ENCODE measurements at places on chromosomes 1 and 21. TPM values are rescaled to one million over a fixed set of nuclear protein-coding genes. Genes with fewer than 3 reads are reported as not detected.

GRCh38 chr1:205809942-205810345 is 3.1 kb downstream of the SLC41A1 start:
- H3K4me1 ChIP-seq, result peaks cover 3% of the 10 kb centered on the region
- no peak overlapping the region for H3K4me3 ChIP-seq

DNA sequence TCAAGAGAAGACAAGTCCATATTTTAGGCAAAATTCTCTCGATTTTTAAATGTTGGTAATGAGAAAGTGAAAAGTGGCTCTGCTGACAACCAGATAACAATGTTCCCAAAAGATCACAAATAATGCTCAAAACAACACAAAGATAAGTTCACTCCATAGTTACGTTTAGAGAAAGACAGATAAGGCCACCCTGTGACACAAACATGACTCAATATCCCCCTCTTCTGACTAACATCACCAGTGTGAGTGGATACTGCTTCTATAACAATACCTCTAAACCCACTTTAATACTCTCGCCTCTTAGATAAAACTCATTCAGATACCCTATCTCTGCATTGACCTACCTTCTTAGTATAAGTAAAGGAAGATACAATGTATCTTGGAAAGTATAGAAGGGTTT is 51.2 kb upstream of the RGS7 start:
- no peak for DNase-seq
- no peak overlapping the region for H3K27ac ChIP-seq
- no peaks in the 10 kb centered on the region for H3K27me3 ChIP-seq
- H3K4me1 ChIP-seq, result no peaks in the 10 kb centered on the region
- no peaks in the 10 kb centered on the region for H3K36me3 ChIP-seq

DNA sequence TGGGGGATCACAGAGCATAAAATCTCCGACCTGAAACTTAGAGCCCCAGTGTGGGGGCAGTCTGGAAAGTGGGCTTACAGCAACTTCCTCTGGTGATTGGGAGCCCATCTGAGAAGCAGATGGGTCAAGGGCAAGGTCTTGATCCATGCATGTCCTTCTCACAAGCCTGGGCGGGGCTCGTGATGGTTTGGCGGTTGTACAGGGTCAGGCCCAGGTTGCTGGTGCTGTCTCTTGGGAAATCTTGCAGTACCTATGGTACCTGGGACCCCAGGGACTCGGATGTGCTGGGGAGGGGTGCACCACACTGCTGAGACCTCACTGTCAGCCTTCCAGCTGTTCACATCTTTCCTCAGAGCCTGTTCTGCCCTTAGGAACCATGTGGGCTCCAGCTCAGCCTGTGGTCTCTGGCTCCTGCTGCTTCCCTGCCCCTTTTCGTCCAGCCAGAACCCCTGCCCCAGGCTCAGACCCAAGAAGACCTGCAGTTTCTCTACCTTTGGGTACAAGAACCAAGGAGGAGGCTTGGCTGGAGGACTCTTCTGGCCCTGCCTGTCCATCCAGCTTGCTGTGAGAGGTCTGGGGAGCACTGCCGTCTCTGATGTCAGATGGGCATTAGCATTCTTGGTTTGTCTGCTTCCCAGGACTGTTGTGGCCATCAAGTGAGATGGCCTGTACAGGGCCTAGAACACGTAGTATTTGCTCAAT is 24.5 kb downstream of the WNT4 start:
- H3K4me3 ChIP-seq, result no peak overlapping the region
- peaks cover 20% of the 10 kb centered on the region for H3K4me1 ChIP-seq
- no peak for DNase-seq
- H3K36me3 ChIP-seq, result no peaks in the 10 kb centered on the region
- H3K27ac ChIP-seq, result no peak overlapping the region

GRCh38 chr21:32844653-32845436 is 73.3 kb upstream of the PAXBP1 start:
- peaks cover 7% of the 10 kb centered on the region for H3K27me3 ChIP-seq
- 0 out of 2 replicates have a peak, but pooled peaks cover 3% of the 10 kb centered on the region for H3K4me1 ChIP-seq
- DNase-seq, result peak; percentile 22
- no peaks in the 10 kb centered on the region for H3K36me3 ChIP-seq
- no peak overlapping the region for H3K27ac ChIP-seq

- H3K36me3 ChIP-seq, result no peaks in the 10 kb centered on the region
- H3K4me1 ChIP-seq, result no peaks in the 10 kb centered on the region
- H3K4me3 ChIP-seq, result no peak overlapping the region
- peaks cover 11% of the 10 kb centered on the region for H3K27me3 ChIP-seq
- DNase-seq, result no peak
These were observed 102.7 kb upstream of the C1orf174 start for GRCh38 chr1:4002741-4003140.

- H3K27me3 ChIP-seq, result no peaks in the 10 kb centered on the region
- no peaks in the 10 kb centered on the region for H3K4me1 ChIP-seq
- no peak overlapping the region for H3K4me3 ChIP-seq
- no peak overlapping the region for H3K27ac ChIP-seq
- no peak for DNase-seq
These were observed 246.7 kb upstream of the NFIA start for GRCh38 chr1:60835649-60836048.

DNA sequence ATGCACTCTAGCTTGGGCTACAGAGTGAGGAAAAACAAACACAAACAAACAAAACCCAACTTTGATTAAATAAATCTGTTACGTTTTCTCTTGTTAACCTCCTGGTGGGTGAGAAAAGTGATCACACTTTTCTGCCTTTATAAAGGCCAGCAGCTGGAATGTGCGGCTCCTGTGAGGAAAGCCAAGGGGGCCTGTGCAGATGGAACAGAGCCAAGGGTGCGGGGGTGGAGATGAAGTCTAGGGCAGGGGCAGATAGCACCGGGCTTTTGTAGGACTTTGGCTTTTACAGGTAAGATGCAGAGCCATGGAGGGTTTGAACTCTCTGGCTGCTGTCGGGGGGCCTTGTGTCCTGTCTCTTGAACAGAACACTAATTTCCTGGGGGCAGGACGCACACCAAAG is 40.7 kb upstream of the GPR37L1 start:
- no peaks in the 10 kb centered on the region for H3K36me3 ChIP-seq
- H3K4me3 ChIP-seq, result no peak overlapping the region
- H3K27ac ChIP-seq, result no peak overlapping the region
- H3K27me3 ChIP-seq, result no peaks in the 10 kb centered on the region
- no peak for DNase-seq

DNA sequence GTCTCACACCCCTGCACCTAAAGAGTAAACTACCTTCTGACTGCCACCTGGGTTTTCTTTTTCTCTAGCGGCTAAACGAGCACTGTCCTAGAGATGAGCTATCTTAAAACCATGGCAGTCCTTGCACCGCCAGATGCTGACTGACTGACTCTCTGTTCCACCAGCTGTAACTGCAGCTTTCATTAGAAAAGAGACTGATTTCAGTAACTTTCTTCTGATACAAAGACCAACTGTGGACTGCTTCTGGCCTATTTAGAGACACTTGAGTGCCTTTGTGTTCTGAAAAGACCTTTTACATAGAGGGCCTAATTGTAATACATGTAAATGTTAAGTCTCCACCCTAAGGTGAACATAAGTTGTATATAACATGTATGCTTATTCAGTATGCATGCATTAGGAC is 152.5 kb downstream of the DISC1 start:
- no peak overlapping the region for H3K27ac ChIP-seq
- no peak for DNase-seq
- H3K36me3 ChIP-seq, result no peaks in the 10 kb centered on the region
- H3K27me3 ChIP-seq, result no peaks in the 10 kb centered on the region
- no peak overlapping the region for H3K4me3 ChIP-seq
- H3K4me1 ChIP-seq, result no peaks in the 10 kb centered on the region

DNA sequence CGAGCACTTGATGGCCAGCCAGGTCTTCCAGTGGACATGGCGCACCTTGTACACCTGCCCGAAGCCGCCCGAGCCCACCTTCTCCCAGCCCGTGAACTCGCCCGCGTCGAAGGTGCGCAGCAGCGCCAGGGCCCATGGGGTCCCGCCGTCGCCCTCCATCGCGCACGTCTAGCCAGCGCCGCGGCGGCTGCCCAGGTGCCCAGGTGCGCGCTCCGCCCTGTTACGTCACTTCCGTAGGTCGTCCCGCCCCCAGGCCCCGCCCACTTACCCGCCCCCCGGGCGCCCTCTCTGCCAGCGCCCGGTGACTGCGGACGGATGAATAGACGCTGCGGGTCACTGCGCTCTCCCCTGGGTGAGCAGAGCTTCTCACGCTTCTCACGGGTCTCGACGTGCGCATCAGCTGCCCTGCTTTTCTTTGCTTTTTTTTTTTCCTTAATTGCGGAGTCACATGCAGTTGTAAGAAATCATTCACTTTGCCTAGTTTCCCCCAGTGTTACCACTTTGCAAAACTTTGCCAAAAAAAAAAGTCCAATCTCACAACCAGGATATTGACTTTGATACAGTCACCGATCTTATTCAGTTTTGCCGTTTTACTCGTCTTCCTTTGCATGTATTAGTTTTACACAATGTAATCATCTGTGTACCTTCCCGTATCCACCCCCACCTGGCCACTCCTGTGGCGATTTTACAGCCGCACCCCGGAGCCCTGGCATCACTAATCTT is at the start of gene RIPK4:
Gene RIPK4 (minus strand): TSS at position 170 of the 723 bp plus-strand sequence. CDS start 11 bp downstream, at position 159.
- H3K4me3 ChIP-seq, result no peak within 1 kb of the TSS
- no peak within 1 kb of the TSS for H3K27ac ChIP-seq
- DNase-seq, result no peak
- H3K36me3 ChIP-seq, result no peaks in the 10 kb centered on the region
- H3K27me3 ChIP-seq, result peaks cover 22% of the 10 kb centered on the region
- no peaks in the 10 kb centered on the region for H3K4me1 ChIP-seq

GRCh38 chr1:13687151-13687715 is 12.8 kb upstream of the PRDM2 start:
- H3K4me3 ChIP-seq, result no peak overlapping the region
- no peak for DNase-seq
- no peak overlapping the region for H3K27ac ChIP-seq
- H3K27me3 ChIP-seq, result no peaks in the 10 kb centered on the region
- H3K36me3 ChIP-seq, result no peaks in the 10 kb centered on the region

GRCh38 chr1:41726899-41727748 is 191.6 kb downstream of the HIVEP3 start:
- no peaks in the 10 kb centered on the region for H3K27me3 ChIP-seq
- peaks cover 24% of the 10 kb centered on the region for H3K4me1 ChIP-seq
- H3K27ac ChIP-seq, result no peak overlapping the region
- H3K4me3 ChIP-seq, result no peak overlapping the region
- H3K36me3 ChIP-seq, result no peaks in the 10 kb centered on the region

- no peak overlapping the region for H3K4me3 ChIP-seq
- no peak overlapping the region for H3K27ac ChIP-seq
- no peaks in the 10 kb centered on the region for H3K4me1 ChIP-seq
- DNase-seq, result no peak
- H3K27me3 ChIP-seq, result no peaks in the 10 kb centered on the region
These were observed 14.8 kb downstream of the CTSK start for GRCh38 chr1:150793221-150793620.

DNA sequence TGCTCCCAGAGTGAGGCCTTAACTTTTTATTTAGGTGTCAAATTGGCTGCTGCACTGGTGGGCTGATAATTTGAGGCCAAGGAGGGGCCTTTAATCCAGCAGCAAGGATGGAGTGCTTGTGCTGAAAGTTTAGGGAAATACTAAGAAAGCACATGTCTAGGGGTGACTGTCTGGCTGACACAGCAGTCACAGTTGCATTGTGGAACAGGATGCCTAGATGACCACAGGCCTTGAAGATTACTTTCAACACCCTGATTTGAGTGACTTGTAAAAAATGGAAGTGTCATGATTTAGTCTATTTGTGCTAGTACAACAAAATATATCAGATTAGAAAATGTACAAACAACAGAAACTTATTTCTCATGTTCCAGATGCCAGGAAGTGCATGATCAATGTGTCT is 57.7 kb downstream of the ZNF697 start:
- DNase-seq, result no peak
- H3K36me3 ChIP-seq, result no peaks in the 10 kb centered on the region
- no peak overlapping the region for H3K4me3 ChIP-seq
- no peaks in the 10 kb centered on the region for H3K27me3 ChIP-seq
- H3K27ac ChIP-seq, result no peak overlapping the region

DNA sequence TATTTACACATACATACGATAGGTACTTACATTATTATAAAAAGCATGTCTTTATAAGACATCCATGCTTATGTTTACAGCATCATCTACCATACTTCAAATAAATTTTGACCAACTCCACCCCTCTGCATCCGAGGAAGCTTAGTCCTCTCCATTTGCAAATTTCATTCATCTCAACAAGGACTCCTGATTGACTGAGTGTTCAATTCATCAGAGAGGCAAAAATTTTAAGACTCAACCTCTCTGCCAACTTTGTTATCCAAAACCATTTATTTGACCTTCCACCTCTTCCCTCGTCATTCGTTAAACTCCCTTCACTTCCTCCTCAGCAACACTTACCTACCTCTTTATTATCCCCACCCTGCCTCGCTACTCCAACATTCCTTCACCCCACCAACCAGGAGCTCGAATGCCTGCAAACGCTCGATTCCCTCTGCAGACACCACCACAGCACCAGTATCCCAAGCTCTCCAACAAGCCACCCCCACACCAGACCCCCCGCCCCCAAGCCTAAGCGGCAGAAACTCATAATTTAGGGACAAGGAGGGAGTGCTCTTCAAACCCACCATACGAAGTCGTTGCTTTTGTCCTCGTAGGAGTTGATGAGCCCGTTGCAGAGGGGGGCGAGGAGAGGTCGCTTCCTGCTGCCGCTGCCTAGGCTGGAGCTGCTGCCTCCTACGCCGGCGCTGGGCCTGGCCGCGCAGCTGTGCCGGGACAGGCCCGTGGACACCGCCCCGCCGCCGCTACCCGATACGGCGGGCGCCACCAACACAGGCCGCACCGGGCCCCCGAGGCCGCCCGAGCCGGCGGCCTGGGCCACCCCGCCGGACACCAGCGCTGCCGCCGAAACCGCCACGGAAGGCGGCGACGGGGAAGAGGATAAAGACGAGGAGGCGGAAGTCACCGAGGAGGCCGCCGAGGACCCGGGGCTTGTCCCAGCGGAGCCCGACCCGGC is 803 bp downstream of the COP1 start:
- H3K4me3 ChIP-seq, result peak overlapping the region; percentile 71
- H3K27me3 ChIP-seq, result no peaks in the 10 kb centered on the region
- no peaks in the 10 kb centered on the region for H3K36me3 ChIP-seq
- no peaks in the 10 kb centered on the region for H3K4me1 ChIP-seq
- peak; percentile 51 for DNase-seq
- H3K27ac ChIP-seq, result peak overlapping the region; percentile 82

DNA sequence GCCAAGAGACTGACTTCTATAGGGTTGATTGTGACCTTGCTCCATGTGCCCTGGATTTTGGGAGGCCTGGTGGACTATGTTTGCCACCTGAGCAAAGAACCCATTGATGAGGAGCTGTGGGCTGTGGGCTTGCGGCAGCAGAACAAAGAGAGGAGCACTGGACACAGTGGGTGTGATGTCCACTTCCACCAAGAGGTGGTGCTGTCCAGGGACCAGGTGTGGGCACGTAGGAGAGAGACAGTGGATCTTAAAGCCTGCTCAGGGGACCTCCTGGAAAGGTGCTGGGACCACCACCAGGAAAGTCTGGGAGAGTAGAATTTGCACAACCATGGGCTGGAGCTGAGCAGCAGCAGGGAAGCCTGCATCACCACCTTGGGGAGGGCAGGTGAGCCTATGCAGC is 106.7 kb upstream of the ETS2 start:
- H3K27ac ChIP-seq, result no peak overlapping the region
- H3K4me1 ChIP-seq, result no peaks in the 10 kb centered on the region
- no peaks in the 10 kb centered on the region for H3K36me3 ChIP-seq
- no peak overlapping the region for H3K4me3 ChIP-seq

GRCh38 chr1:114454539-114454938 is 56.5 kb downstream of the TRIM33 start:
- H3K4me1 ChIP-seq, result 0 out of 2 replicates have a peak, but pooled peaks cover 3% of the 10 kb centered on the region
- H3K27ac ChIP-seq, result no peak overlapping the region
- H3K27me3 ChIP-seq, result no peaks in the 10 kb centered on the region

The AMY1C gene
- not detected for total RNA-seq

The PRKACB gene
- 29.1 TPM for total RNA-seq

The FAM72C gene
- 7.9 TPM for total RNA-seq

The NSUN4 gene
- 23.7 TPM for total RNA-seq

The HMCN1 gene
- total RNA-seq, result 37.6 TPM

The ATP1A4 gene
- total RNA-seq, result not detected

The CAMTA1 gene
- 153 TPM for total RNA-seq
